Spinal cord (tissue), 10 donors: ENCODE measurements at places on chromosomes 6 and 20. TPM values are rescaled to one million over a fixed set of nuclear protein-coding genes. Genes with fewer than 3 reads are reported as not detected.

SIRPB1 gene
- total RNA-seq = 0.69 TPM

DNA sequence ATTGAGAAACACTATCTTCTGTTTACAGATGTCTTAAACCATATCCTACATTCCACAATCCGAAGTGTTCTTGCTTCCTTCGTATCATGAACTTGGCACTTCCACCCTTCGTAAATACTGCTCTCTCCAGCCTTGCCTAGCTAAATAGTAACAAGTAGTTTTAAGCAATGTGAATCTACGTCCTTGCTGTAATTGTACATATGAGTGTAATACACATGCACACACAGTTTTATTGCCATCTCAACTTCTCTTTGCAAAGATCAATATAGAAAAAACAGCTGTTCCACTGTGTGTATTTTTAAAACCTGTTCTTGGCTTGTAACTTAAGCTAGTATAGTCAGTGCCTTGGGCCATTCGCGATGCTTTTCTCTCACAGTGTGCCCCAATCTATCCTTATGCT, 1524.7 kb downstream of the GRIK2 start:
- no peak for DNase-seq

DNA sequence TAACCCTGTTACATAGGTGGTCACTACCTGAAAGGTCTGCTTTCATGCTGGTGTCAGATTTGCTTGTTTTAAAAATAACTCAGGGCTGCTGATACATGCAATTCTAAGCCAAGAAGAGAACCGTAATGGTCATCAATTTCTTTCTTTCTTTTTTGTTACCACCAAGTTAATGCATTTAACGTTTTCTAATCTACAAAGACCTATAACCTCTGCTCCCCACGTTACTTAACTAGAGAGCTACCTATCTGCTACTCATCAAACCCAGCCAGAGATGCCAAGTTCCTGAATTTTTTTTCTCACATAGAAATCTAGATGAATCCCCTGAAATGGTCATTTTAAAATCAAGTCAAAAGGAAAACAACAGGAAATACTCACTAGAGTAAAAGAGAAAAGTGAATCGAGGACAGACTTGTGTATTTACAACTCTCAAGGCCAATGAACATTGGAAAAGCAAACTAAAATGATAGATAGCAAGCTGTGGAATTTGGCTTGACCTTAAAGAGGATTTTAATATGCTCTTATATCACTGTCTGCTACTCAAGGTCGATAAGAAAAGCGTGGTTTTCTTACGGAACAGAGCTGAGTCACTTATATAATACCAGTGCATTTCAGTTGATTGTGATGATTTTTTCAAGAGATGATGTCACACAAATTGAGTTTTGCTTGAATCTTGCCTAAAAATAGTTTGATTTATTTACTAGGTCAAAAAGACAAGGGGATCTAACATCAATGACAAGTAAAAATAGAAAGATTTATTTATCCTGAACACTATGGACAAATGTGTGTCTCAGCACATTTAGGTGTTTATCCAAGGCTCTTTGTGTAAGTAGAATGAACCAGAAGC, 67.9 kb downstream of the SGK1 start:
- DNase-seq = no peak

DNA sequence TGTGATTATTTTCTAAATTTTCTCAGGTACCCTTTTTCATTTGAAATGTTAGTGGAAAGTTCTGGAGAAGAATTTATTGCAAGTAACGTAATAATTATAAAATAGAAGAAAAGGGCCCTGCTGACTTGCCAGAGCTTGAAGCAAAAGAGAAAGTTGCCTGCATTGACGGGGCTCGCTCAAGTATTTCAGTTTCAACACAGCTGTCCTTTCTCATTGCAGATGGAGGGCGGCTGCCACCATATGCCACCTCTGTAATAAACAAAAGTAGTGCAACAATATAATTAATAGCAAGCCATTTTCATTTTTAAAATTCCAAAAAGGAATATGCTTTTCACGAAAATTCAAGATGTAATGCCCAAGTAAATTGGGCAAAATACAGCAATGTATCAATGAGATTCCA, 246.2 kb downstream of the PACRG start:
- DNase-seq = peak; percentile 14

DNA sequence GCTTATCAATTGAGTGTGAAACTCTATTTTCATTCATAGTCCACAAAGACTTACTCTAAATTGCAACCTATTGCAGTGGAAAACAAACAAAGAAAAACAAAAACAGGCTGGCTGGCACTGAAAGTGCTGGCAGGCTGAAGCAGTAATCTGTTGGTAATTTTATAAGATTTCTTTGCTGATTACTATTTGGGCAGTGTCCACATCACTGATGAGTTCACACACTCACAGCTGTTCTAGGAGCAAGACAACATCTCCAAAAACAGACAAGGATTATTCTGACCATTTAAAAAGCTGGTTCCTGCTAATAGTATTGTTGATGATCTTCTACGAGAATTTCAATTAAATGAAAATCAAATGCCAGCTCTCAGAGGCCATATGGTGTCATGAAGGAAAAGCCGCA, 26.9 kb downstream of the MARCKS start:
- no peak for DNase-seq
